Activated CD8-positive, alpha-beta memory T cell treated with anti-CD3 and anti-CD28 coated beads for 4 hours (primary cell): ENCODE measurements at places on chromosomes 6 and 20.

DNA sequence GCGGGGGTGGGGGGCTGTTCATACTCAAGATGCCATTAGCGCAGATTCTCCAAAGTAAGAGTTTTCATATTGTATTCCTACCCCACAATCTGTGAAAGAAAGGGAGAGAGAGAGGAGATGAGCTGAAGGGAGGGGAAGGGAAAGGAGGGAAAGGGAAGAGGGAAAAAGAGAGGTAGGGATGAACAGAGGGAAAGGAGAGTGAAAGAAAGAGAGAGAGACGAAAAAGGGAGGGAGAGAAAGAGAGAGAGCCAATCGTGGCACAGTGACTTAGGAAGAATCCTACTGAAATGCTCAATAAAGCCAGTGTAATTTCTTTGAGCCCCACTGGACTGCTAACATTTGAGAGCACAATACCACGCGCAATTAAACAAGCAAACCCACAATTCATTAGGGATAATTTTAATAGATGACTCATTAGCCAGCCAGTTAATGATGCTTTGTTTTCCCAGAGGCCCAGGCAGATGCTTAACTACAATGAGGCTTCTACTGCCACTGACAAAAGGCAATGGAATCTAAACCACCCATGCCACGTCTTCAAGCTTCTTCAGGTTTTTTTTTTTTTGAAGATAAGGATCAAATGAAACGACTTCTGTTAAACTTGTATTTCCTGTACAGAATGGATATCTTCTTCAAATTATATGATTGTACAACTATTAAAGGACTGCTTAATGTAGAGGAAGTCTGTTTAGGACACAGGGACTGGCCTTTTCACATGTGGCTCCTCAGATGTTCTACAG lies 306.8 kb downstream of the FOXC1 start:
- DNase-seq: no peak

DNA sequence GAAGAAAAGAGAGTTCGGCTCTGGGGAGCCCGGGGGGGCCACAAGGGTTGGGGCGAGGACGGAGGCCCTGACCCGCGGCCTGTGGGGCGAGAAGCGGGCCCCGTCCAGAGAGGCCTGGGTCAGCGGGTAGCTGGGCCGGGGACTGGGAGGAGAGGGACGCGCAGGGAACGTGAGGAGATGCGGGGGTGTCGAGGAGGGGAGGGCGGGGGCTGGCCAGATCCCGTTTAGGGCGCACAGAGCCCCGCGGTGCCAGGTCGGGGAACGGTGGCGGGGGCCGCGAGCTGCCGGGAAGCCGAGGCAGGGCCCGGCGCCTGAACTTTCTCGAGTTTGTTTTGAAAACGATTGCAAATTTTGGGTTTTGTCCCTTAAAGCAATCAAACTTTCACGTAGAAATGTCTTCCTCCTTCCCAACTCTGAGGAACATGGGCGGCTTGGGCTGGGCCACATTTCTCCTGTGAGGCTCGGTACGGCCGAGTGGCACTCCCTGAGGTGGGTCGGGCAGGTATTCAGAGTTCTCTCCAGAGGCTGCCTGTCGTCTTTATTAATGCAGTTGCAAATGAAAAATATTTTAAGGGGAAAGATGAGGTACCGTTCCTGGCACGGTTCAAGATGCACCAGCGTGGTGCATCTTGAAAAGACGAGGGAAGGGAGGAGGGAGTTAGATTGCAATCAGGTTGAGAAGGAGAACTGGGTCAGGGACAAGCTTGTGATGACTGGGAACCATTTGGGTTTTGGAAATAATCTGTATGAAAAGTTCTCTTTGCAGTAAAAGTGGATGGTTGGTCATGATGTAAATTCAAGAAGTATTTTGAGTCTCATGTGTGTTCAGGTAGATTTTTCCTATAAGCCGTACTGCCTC lies 972 bp downstream of the RNF8 start:
- DNase-seq: no peak

DNA sequence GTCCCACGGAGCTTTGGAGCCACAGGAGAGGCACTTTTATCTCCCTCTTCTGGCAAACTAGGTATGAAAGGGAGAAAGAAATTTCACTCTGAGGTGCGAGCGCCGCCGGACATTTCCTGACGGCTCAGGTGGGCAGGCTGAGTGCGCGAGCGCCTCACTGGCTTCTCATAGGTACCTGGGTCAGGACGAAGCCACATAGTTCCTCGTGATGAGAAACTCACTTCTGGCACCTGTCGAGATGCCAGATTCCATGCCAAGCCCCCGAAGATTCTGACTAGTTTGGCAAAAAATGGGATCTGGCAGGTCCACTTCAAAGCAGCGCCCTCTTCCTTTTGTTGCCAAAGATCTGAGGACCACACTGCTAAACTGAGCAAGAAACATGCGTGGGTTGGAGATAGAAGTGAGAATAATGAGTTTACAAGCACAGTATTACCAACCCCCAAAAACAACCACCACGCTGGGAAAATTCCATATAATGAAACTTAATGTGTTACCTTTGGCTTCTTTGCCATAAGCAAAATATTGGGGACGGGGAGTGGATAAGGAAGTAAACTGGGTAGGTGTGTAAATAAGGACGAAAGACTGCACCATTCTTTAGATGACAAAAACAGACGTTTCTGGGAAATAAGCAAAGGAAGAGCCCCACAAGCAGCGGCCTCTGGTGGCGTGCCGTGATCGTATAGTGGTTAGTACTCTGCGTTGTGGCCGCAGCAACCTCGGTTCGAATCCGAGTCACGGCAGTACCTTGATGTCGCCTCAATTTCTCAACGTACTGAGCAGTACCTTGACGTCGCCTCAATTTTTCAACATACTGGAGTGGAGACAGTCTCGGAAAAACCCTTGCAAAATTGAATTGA lies 89.8 kb upstream of the PRSS16 start:
- DNase-seq: peak; percentile 64

- DNase-seq: no peak
Observed at GRCh38 chr6:149128489-149129145, 188.9 kb upstream of the TAB2 start.

DNA sequence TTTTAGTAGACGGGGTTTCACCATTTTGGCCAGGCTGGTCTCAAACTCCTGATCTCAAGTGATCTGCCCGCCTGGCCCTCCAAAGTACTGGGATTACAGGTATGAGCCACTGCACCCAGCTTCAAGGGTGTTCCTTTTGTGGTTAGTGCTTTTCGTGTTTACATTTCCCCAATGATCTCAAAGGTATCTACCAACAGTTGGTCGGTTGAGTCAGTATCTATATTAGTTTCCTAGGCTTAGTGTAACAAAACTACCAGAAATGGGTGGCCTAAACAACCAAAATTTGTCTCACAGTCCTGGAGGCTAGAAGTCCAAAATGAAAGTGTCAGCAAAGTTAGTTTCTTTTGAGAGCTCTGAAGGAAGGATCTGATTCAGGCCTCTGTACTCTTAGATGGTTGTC lies 30.1 kb downstream of the CASP8AP2 start:
- no peak for DNase-seq

DNA sequence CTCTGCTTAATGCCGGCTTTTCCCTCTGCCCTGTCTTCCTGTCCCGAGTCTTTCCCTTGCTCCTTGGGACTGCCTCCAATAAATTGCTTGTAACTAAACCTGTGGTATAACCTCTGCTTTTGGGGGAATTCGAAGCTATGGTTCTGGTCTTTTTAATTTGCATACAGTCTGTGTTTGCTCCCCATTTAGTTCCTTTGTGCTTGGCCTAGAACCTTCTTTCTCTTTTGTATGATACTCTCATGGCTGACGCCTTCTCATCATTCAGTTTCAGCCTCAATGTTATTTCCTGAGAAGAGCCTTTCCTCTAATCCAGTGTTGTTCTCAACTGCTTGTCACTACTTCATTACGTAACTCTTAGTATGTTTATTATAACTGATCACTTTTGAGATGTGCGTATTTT lies 248.0 kb downstream of the PHF3 start:
- DNase-seq: no peak

- no peak for DNase-seq
Observed at GRCh38 chr6:108764580-108764950, 83.7 kb upstream of the ARMC2 start.

- no peak for DNase-seq
Observed at GRCh38 chr6:169190970-169191369, 62.7 kb downstream of the THBS2 start.

DNA sequence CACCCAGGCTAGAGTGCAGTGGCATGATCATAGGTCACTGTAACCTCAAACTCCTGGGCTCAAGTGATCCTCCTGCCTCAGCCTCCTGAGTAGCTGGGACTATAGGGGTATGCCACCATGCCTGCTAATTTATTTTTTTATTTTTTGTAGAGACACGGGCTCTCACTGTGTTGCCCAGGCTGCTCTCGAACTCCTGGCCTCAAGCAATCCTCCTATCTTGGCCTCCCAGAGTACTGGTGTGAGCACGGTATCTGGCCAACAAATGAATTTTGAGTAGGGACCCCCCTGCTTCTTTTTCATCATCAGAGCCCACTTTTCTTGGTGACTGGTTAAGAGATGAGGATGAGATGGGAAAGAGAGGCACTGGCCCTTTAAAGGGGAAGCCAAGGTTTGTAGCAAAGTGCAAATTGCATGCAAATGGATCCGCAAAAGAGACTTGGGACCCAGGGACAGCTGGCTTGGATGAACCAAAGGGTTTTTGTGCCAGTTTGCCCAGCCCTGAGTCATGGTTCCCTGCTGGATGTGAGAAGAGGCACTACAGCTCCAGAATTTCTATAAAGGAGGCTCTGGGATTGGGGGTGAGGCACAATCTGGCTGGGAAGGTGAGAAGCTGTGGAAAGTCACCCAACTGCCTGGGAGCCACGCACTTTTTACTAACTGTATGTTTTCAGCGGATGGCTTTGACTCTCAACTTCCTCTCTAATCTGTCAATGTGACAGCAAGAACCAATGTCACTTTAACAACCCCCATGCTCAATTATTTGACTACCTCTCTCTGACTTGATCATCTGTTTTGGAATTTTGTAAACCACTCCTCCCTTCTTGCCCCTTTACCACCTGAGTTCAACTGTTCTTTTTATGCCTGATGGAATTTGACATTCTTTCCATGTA lies 58.7 kb upstream of the RNF24 start:
- no peak for DNase-seq

DNA sequence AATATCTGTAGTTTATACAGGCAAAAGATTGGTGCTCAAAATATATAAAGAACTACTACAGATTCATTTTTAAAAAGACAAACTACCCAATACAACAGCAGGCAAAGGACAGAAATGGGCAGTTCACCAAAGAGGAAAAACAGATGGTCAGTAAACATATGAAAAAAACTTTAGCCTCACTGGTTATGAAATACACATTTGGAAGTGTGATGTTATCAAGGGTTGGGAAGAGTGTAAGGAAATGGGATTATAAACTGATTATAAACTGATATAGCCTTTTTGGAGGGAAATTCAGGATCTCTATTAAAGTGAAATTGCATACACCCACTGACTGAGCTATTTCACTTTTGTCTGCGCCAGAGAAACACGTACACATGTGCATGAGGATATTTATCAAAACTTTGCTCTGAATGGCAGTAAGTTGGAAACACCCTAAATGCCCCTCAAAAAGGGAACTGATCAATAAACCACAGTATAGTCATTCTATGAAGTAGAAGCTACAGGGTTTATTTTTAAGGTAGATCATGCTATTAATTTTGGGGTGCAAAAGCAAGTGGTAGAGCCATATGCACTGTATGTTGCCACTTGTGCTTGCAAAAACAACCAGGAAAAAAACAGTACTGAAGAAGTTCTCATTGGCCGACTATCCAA lies 32.2 kb upstream of the ARFGEF2 start:
- no peak for DNase-seq

DNA sequence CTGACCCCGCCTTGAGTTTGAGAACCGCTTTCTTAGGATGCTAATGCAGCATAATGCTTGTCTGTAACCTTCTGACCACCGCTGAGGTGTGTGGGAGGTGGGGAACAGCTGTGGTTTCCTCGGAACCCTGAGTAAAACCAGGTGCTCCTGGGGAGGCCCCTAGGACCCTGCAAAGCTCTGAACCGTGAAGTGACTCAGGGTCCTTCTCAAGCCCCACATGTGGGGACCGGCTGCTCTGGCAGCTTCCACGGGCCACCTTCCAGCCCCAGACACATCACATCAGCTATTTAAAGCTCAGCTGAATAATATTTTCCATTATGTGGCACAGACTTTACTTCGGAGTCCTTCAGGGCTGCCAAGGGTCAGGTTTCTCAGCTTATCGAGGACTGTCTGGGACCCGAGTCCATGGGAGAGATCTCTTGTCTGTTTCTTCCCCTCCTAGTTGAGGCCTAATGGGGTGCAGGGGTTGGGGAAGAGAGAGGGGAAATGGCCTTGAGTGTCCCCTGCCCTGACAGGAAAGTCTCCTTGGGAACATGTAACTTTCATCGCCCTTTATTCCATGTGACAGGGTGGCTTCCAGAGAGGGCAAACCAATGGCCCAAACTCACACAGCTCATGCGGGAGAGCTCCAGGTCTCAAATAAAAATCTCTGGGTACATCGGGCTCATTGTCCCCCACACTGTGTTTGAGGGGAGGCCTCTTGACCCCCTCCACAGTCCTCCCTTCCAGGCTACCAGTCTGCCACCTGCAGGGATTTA lies 186.1 kb upstream of the SLC24A3 start:
- no peak for DNase-seq

- DNase-seq: no peak
Observed at GRCh38 chr20:49297605-49298530, 20.0 kb upstream of the ZNFX1 start.

DNA sequence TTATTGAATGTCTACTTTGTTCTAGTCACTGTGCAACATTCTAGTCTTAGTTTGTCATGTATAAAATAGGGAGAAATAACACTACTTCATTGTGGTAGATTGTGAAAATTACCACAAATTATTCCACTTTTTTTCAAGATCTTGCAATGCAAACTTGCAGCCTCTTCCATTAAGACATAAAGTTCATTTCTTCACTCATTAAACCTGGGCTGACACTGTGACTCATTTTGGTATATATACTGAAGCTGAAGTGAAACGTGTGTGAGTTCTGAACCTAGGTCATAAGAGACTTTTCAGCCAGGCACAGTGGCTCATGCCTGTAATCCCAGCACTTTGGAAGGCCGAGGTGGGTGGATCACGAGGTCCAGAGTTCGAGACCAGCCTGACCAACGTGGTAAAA lies 329.0 kb downstream of the BCKDHB start:
- no peak for DNase-seq

DNA sequence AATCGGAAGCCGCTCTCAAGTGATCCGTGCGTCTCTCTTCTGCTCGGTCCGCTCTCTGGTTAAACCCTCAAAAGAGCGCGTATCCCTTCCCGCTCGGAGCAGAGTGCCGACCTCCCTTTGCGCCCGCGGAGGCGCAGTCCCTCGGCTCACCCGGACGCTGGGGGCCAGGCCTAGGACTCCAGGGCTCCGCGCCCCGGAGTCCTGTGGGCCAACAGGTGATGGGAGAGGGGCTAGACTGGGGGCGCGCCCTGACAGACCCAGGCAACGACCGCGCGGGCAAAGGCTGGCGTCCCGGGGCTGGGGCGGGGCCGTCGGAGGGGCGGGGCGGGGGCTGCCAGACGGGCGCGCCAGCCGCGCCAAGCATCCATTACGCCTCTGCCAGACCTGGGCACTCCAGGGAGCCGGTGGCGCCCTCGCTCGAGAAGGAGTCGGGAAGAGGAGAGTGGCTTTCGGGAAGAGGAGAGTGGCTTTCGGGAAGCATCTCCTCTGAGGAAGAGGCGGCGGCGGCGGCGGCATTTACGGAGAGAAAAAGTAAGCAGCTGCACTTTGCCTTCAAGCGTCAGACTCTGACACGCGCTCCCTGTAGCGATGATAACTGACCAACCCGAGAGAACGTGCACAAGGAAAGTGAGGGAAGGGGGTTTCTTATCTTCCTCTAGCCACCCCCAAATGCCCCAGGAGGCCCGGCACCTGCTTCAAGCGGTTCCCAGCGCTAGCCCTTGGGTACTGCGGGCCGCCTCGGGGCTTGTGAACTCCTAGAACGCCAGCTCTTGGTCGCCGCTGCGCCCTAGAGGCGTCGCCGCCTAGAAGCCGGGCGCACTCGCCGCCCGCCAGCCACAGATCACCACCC lies 2.6 kb downstream of the EPHA7 start:
- no peak for DNase-seq

- DNase-seq: no peak
Observed at GRCh38 chr20:1833216-1833615, 62.0 kb upstream of the SIRPA start.
